ENCODE measurements at places on chromosomes 7 and 10. TPM values are rescaled to one million over a fixed set of nuclear protein-coding genes. Genes with fewer than 3 reads are reported as not detected.

DNA sequence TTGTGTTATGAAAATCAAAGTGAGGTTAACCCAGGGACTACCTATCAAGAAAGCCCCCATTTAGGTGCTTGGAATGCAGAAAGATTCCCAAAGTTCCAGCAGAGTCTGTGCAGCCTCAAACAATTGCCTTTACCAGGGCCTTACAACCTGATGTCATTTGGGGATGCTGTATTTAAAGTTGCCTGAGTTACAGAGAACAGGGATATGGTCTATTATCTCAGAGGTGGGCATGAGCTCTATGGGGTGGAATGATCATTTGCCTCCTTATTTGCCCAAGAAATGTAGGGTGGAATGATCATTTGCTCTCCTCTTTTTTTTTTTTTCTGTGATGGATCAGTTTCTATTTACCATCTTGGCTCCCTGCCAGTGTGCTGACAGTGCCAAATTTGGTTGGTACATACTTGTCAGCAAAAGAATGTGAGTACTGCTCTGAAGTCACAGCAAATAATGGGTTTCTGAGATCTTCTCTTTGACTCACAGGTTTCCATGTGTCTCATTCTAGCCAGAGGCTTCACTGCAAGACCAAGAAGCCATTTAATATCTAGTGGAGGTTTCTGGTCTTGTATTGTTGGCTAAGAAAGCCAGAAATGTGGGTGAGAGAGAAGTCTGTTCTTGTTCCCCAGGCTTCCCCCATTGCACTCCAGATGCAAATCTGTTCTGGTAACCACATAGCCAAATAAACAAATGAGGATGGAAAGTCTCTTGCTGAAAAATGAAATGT lies 45.5 kb upstream of the ZNRF2 start:
- H3K27me3 ChIP-seq: no peaks in the 10 kb centered on the region
- DNase-seq: peak; percentile 70
- H3K4me1 ChIP-seq: peaks cover 12% of the 10 kb centered on the region
- no peak overlapping the region for H3K27ac ChIP-seq
- no peaks in the 10 kb centered on the region for H3K36me3 ChIP-seq
- H3K4me3 ChIP-seq: no peak overlapping the region

Gene INA
- total RNA-seq: 11.1 TPM

DNA sequence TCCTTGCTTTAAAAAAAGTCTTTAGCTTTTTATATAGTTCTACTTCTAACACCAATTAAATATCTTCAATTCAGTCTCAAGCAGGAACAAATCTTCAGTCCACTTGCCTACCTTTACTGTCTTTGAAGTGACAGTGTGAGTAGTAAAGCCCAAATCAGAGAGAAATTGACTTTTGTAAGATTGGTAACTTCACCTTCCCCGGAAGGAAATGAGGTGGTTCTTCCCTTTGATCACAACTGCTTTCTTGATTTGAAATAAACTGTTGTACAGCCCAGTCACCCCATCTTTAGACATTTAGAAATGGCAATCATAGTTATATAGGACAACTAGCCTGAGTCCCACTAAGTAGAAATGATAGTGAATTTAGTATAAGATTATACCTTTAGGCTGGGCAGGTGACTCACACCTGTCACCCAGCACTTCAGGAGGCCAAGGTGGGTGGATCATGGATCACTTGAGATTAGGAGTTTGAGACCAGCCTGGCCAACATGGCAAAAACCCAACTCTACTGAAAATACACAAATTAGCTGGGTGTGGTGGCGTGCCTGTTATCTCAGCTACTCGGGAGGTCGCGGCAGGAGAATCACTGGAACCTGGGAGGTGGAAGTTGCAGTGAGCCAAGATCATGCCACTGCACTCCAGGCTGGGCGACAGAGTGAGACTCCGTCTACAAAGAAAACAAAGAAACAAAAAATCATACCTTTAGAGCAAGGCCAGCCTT lies 4.7 kb downstream of the FAS start:
- no peaks in the 10 kb centered on the region for H3K4me1 ChIP-seq
- no peak for DNase-seq
- no peak overlapping the region for H3K27ac ChIP-seq
- no peaks in the 10 kb centered on the region for H3K27me3 ChIP-seq
- H3K4me3 ChIP-seq: no peak overlapping the region
- H3K36me3 ChIP-seq: no peaks in the 10 kb centered on the region

Gene ELFN1
- 0.55 TPM for total RNA-seq

Gene FLNC
- 192 TPM for total RNA-seq
